ENCODE measurements at places on chromosomes 5 and 9.

- DNase-seq: no peak
These were observed 89.2 kb upstream of the PRRC1 start for GRCh38 chr5:127428276-127428675.

DNA sequence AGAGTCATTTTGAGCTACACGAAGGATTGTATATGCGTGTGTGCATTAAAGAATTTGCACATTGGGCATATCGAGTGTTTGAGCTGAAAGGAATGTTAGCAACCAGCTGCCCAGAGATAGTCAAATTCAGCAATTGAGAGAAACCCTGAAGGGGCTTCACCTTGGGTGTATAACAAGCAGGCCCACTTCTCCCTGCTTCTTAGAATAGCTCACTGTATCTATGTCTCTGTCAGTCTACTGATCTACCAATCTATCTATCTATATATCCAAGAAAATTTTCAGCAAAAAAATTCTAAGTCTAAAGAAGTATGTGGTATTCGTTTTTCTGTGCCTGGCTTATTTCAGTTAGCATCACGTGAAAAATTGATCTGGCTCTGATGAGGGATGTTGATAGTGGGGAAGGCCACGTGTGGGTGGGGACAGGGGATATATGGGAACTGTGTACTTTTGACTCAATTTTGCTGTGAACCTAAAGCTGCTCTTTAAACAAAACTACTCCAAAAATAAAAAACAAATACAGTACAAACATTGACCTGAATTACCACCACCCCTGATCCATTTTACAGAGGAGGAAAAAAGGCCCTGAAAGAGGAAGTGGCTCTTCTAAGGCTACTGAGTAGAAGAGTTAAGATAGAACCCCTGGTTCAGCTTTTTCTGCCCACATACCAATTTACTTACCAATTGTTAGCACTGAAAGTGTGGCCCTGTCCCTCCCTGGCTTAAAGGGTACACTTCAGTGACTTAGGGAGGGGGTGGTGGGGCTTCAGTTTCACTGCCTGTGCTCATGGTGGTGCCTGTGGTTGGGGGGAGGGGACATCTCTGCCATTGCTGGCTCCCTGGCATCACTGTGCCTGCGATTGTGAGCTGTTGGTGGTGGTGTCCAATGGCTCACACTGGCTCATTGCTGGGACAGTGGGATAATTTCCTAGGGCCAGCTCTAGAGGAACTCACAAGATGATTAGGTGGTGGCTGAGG, 141.8 kb downstream of the DOCK2 start:
- DNase-seq: peak; percentile 5

- no peak for DNase-seq
These were observed 90.0 kb upstream of the NIPBL start for GRCh38 chr5:36786448-36787012.

DNA sequence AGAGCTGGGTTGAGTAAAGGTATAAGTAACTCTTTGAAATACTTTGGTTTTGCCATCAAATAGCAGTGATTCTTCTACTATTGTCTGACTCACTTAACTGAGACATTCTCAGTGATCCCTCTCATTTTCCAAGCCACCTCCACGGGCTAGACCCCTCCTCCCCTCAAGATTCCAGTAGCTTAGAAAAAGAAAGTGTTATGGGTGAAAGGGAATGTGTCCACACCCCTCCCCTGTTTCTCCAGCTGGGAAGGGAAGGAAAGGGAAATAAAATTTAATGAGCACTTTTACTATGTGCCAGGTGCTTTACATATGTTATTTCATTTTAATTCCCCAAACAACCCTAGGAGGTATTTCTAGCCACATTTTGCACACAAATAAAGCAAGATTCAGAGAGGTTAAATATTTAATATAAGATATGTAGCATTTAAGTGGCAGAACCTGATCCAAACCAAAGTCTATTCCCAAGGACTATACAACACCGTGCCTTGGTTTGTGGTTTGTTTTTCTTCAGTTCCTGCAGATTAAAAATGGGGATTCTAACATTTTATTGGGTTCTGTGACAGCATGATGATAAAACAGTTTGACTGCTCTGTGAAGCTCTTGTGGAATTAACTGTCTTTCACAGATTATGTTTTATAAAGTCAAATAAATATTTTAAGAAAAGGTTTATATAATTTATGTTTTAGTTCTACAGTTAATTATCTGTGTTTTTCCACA, 135.9 kb downstream of the ZSWIM6 start:
- DNase-seq: no peak

Data from erythroblast (primary cell).